ENCODE measurements at places on chromosomes 6 and 20.

DNA sequence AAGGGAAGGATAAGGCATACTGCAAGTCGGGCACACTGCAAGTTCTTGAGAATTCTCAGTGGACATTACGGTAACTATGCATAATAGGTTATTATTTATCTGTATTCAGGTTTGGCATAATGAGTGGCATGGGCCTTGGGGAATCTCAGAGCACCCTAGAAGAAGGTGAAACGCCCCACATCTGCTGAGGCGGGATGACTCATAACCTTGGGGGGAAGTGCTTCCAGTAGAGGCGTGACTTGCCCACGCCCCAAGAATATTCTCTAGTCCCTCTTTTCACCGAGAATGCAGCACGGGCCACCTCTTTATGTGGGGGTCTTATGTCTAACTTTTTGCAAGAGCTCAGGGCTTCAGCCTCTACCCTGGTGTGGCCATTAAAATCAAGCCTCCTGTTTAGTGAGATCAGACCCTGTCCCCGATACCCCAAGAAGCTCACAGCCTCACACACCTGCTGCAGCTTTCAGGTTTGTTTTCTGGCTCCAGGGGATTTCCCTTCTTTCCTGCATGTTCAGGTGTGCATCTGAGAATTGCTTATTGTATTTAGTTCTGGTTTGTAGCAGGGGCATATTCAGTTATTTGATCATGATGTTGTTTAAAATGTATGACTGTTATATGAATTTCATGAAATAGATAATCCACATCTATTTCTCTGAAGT, 19.1 kb downstream of the ZFP64 start:
- DNase-seq, result no peak

- DNase-seq, result no peak
Measured at GRCh38 chr6:121657972-121658371, 222.5 kb downstream of the GJA1 start.

DNA sequence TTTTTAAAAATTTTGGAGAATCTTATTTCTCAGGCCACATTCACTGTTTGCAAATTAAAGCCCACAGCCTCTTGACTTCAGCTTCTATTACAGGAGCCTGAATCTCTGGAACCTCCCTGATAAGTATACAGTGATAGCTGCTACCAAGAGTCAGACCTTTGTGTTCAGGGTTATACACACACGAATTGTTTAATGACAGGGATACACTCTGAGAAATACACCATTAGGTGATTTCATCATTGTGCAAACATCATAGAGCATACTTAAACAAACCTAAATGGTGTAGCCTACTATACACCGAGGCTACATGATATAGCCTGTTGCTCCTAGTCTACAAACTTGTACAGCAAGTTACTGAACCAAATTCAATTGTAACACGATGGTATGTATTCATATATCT, 473.9 kb downstream of the PKHD1 start:
- no peak for DNase-seq

DNA sequence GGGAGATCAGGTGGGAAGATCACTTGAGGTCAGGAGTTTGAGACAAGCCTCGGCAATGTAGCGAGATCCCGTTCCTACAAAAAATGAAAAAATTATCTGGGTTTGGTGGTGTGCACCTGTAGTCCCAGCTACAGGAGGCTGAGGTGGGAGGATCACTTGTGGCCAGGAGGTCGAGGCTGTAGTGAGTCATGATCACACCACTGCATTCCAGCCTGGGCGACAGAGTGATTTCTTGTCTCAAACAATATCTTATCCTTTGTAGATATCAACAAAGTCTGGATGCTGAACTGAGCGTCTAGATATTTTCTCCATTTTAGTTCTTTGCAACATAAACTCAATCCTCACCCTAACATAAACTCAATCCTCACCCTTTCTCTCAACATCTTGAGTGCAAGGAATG, 197.6 kb downstream of the DTNBP1 start:
- no peak for DNase-seq

DNA sequence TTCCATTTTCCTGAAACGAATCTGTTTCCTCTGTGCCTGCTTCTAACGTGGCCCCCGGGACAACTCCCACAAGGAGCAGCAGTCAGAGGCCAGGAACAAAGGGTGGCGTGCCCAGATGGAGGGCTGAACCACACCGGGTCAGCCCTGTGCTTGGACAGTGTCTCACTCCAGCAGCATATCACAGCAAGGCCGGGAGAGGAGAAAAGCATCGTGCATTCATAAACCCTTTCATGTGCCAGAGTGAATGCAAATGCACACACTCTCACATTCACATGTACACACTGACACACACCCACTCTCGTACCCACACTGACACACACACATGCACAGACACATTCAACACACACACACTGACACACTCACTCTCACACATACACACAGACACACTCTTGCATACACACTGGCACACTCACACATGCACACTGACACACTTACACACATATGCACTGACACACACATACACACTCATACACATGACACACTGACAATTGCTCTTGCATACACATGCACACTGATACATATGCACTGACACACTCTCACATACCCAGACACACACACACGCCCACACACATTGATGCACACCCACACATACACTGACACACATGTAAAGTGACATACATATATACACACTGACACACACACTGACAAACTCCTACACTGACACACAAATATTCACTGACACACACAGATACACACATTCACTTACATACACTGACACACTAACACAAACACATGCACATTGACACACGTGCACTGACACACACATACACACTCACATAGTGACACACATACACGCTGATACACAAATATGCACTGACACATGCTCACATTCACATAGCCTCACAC, 237.0 kb downstream of the LRFN2 start:
- DNase-seq, result no peak

GRCh38 chr6:104306211-104306610, 553.5 kb downstream of the HACE1 start:
- no peak for DNase-seq

Measured in activated CD4-positive, alpha-beta T cell treated with anti-CD3 and anti-CD28 coated beads, Interleukin-2, amount 50 U/mL, for 48 hours (primary cell).